ENCODE measurements at places on chromosomes 4 and X. TPM values are rescaled to one million over a fixed set of nuclear protein-coding genes. Genes with fewer than 3 reads are reported as not detected.

Gene ART3
- not detected for polyA plus RNA-seq

Gene SPANXA2
- not detected for polyA plus RNA-seq

- H3K4me3 ChIP-seq, result no peak overlapping the region
- H3K36me3 ChIP-seq, result no peaks in the 10 kb centered on the region
- H3K27ac ChIP-seq, result no peak overlapping the region
- H3K27me3 ChIP-seq, result no peaks in the 10 kb centered on the region
Measured at GRCh38 chr4:38611676-38612075, 52.3 kb upstream of the KLF3 start.

Gene DCHS2
- under 0.01 TPM for polyA plus RNA-seq

Gene HTN3
- polyA plus RNA-seq, result not detected

All from sigmoid colon (tissue), 7 donors.